Mesothelial cell of epicardium (in vitro differentiated cells): ENCODE measurements at places on chromosomes 7 and 10. TPM values are rescaled to one million over a fixed set of nuclear protein-coding genes. Genes with fewer than 3 reads are reported as not detected.

Gene MRLN
- total RNA-seq: not detected in 3 replicates

DNA sequence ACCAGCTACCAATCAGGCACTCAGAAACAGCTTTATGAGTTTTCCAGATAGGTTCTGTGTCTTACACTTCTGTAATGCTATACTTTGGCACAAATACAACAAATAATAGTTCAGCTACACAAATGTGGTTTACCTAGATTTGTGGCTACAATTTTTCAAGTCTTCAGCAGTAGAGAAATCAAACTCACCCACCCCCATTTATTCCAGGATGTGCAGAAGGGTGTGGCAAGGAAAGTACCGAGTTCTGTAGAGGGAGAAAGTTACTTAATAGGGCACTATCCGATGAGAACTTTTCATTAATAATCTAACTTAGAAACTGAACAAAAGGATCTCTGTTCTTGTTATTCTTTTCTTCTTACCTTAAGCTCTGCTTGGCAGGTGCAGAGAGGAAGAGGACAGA is 30.3 kb upstream of the ATP6V0A4 start:
- DNase-seq: no peak
- no peaks in the 10 kb centered on the region for H3K27me3 ChIP-seq
- no peak overlapping the region for H3K4me3 ChIP-seq

DNA sequence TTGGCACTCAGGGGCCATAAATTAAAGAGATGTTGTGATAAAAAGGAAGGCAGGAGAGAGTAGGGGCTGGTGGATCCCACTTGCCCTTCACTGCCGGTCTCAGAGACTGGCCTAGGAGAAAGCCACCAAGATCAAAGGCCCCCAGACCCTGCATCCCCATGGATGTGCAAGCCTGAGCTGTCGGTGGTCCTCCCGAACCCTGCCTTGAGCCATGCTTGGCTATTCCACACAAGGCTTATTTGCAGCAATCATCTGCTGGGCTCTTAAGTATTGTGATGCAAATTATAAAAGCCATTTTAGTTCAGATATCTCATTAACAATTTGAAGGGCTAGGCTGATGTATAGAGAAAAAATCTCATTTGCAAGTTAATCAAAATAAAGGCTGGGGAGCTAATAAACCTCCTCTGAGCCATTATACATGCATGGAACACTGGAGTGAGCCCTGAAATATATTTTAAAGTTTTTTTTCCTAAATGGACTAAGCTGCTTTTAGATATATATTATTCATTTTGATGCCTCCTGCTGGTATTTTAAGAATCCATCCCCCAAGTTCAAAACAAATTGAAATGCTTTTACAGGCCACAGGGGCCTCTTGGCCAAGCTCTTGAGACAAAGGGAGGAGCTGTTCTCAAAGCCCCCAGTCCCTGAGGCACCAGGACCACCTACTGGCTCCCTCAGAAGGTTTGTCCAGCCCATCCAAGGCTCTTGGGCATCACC is 28.1 kb downstream of the OAT start:
- H3K4me3 ChIP-seq: no peak overlapping the region
- no peak overlapping the region for H3K27ac ChIP-seq
- H3K4me1 ChIP-seq: peaks cover 2% of the 10 kb centered on the region

GRCh38 chr10:30215623-30216022 is 133.5 kb downstream of the MTPAP start:
- H3K27me3 ChIP-seq: no peaks in the 10 kb centered on the region
- peaks cover 11% of the 10 kb centered on the region for H3K4me1 ChIP-seq
- H3K27ac ChIP-seq: no peak overlapping the region
- no peak overlapping the region for H3K4me3 ChIP-seq
- H3K36me3 ChIP-seq: no peaks in the 10 kb centered on the region

- no peaks in the 10 kb centered on the region for H3K27me3 ChIP-seq
- H3K4me1 ChIP-seq: peaks cover 5% of the 10 kb centered on the region
- DNase-seq: no peak
- peaks cover 9% of the 10 kb centered on the region for H3K36me3 ChIP-seq
Observed at GRCh38 chr10:63374991-63375390, 90.8 kb downstream of the JMJD1C start.

GRCh38 chr10:86085136-86085535 is 281.5 kb downstream of the GRID1 start:
- no peak overlapping the region for H3K4me3 ChIP-seq
- H3K27me3 ChIP-seq: peaks cover 58% of the 10 kb centered on the region
- no peaks in the 10 kb centered on the region for H3K36me3 ChIP-seq
- H3K27ac ChIP-seq: no peak overlapping the region
- no peaks in the 10 kb centered on the region for H3K4me1 ChIP-seq

DNA sequence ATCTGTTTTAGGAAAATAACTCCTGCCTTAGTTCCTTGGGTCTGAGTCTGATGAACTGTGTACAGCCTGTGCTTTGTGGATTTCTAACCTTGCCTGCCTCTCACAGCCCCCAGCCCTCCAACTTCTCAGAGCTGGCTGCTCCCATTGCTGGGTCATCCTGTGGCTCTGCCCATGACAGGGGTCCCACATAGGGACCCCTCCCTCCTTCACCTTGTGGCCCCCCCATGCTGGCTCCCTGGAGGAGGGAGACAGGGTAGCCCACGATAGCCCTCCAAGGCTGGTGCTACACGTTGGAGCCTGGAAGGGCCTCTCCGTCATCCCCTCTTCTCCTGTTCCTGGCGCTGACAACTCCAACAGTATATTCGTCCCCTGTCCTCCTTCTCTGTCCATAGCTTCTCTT is 2.8 kb upstream of the DENND2A start:
- no peak overlapping the region for H3K4me3 ChIP-seq
- H3K36me3 ChIP-seq: no peaks in the 10 kb centered on the region
- no peak overlapping the region for H3K27ac ChIP-seq
- H3K27me3 ChIP-seq: no peaks in the 10 kb centered on the region
- H3K4me1 ChIP-seq: peaks cover 34% of the 10 kb centered on the region
- DNase-seq: no peak

DNA sequence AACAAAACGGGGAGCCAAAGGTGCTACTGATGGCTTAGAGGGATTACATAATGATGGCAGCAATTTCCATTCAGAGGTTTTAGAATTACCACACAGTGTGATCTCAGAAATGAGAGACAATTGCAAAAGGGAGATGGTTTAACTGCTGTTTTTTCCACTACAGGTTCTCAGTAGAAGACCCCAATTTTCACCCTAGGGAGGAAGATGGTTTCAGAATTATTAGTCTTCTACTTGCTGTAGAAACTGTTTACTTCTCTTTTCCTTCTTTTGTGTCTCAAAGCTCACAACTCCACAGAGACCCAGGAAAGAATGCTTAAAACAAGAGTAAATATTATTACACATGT is 226.5 kb downstream of the INHBA start:
- peaks cover 22% of the 10 kb centered on the region for H3K4me1 ChIP-seq
- H3K27me3 ChIP-seq: no peaks in the 10 kb centered on the region
- no peak overlapping the region for H3K4me3 ChIP-seq
- DNase-seq: no peak
- H3K27ac ChIP-seq: no peak overlapping the region

DNA sequence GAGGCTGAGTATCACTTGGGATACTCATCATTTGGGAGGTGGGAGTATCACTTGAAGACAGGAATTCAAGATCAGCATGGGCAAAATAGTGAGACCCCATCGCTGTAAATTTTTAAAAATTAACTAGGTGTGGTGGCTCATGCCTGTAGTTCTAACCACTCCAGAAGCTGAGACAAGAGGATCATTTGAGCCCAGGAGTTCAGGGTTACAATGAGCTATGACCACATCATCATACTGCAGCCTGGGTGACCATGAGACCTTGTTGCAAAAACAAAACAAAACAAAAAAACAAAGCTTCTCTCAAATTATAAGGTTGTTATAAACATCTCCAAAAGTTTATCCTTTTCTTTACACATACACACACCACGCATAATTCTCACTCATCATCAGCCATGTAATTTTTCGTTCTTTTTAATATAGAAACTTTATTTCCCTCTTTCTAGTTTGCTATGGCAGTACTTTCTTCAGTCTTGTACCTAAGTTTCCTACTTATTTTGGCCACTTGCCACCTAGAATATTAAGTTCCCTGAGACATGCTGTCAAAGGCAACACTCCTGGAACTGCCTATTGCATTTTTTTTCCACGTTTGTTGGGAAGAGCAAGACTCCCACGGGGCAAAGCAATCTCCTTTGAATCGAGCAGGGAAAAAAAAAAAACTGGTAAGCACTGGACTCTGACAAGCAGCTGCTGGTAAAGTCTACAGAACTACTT is 37.1 kb downstream of the SKIDA1 start:
- no peak for DNase-seq
- no peak overlapping the region for H3K4me3 ChIP-seq
- H3K36me3 ChIP-seq: peaks cover 1% of the 10 kb centered on the region
- H3K27ac ChIP-seq: peak overlapping the region; percentile 22

Gene ERCC6
- total RNA-seq: 32.4 to 37.4 TPM (median 35.4 TPM) in 3 replicates

DNA sequence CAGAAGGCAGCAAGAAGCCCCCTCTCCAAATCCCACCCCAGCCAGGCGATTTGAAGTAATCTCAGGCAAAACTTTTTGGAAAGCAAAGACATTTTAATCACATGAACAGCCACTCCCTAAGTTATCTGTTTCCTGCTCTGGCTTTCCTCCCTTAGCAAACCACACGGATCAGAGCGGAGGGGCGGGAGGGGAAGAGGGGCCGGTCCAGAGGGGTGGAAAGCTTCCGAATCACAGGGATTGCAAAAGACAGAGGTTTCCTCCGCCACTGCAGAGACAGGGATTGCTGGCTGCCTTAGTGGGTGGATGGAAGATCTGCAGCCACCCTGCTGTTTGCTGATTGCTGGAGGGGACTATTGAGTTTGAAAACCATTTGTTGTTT is 41.2 kb downstream of the ZCCHC24 start:
- DNase-seq: no peak
- no peaks in the 10 kb centered on the region for H3K36me3 ChIP-seq
- no peak overlapping the region for H3K4me3 ChIP-seq
- H3K4me1 ChIP-seq: peaks cover 73% of the 10 kb centered on the region

Gene ARHGAP22
- total RNA-seq: 2.9 to 5.1 TPM (median 4.1 TPM) in 3 replicates

Gene RHOBTB1
- 50.3 to 52.5 TPM (median 51.2 TPM) in 3 replicates for total RNA-seq
